Activated naive CD8-positive, alpha-beta T cell treated with anti-CD3 and anti-CD28 coated beads, Interleukin-2, amount 10 ng/mL, durations not matched to agents 7 days and 5 days (primary cell): ENCODE measurements at places on chromosomes 5 and 9.

GRCh38 chr5:38059876-38060275 lies 198.5 kb upstream of the EGFLAM start:
- H3K4me1 ChIP-seq, result no peaks in the 10 kb centered on the region
- H3K4me3 ChIP-seq, result no peak overlapping the region
- DNase-seq, result no peak
- H3K36me3 ChIP-seq, result no peaks in the 10 kb centered on the region
- no peak overlapping the region for H3K27ac ChIP-seq
- H3K27me3 ChIP-seq, result no peaks in the 10 kb centered on the region

- H3K27me3 ChIP-seq, result no peaks in the 10 kb centered on the region
- H3K27ac ChIP-seq, result peak overlapping the region; percentile 94
- H3K4me1 ChIP-seq, result peaks cover 54% of the 10 kb centered on the region
- peak overlapping the region; percentile 80 for H3K4me3 ChIP-seq
- peaks cover 6% of the 10 kb centered on the region for H3K36me3 ChIP-seq
These were observed 2.3 kb upstream of the SLC23A1 start for GRCh38 chr5:139385061-139386049.

DNA sequence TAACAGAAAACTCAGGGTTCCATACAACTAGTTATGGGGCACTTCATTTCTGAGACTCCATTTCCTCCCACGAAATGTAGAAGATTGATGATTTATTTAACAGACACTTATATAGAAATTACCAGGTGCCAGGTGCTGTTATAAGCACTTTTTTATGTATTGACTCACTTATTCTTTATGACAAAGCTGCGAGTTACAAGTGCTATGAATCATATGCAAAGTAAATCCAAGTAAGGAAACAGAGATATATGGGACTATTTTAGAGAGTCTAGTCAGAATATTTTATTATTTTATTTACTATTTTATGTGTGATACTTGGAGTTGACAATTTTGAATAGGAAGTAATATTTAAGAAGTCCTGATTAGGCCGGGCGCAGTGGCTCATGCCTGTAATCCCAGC lies 822.8 kb upstream of the C9orf72 start:
- DNase-seq, result no peak
- H3K27ac ChIP-seq, result no peak overlapping the region
- H3K36me3 ChIP-seq, result no peaks in the 10 kb centered on the region
- no peaks in the 10 kb centered on the region for H3K27me3 ChIP-seq

DNA sequence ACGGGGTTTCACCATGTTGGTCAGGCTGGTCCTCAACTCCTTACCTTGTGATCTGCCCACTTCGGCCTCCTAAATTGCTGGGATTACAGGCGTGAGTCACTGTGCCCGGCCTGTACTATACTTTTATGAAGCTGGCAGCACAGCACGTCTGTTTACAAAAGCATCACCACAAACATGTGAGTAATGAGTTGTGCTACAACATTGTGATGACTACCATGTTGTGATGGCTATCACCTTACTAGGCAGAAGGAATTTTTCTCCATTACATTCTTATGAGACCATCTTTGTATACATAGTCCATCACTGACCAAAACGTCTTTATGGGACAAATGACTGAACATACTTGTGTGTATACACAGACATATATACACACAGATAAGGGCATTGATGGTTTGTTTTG lies 1019.0 kb downstream of the CDH18 start:
- no peak overlapping the region for H3K27ac ChIP-seq
- no peaks in the 10 kb centered on the region for H3K27me3 ChIP-seq
- DNase-seq, result no peak
- H3K4me1 ChIP-seq, result no peaks in the 10 kb centered on the region

DNA sequence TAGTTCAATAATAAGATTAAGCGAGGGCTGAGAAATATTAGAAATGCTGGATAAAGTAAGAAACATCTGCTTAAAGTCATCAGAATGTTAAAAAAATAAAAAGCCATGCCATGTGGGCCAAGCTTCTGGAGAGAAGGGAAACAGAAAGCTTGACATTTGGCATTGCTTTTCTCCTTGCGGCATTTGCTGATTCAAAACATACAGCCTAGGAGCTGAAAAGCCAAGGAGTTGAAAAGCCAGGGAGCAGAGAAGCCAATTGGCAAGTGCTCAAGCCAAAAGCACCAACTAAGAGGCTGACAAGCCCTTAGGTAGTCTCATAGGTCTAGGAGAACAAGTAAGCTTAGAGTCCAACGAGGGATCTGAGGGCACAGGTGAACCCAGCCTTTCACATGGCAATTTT lies 754.3 kb downstream of the TLE4 start:
- no peaks in the 10 kb centered on the region for H3K4me1 ChIP-seq
- no peak for DNase-seq
- H3K4me3 ChIP-seq, result no peak overlapping the region

- no peaks in the 10 kb centered on the region for H3K36me3 ChIP-seq
- no peaks in the 10 kb centered on the region for H3K4me1 ChIP-seq
- no peak overlapping the region for H3K4me3 ChIP-seq
- DNase-seq, result no peak
These were observed 54.8 kb downstream of the SV2C start for GRCh38 chr5:76137887-76138542.

DNA sequence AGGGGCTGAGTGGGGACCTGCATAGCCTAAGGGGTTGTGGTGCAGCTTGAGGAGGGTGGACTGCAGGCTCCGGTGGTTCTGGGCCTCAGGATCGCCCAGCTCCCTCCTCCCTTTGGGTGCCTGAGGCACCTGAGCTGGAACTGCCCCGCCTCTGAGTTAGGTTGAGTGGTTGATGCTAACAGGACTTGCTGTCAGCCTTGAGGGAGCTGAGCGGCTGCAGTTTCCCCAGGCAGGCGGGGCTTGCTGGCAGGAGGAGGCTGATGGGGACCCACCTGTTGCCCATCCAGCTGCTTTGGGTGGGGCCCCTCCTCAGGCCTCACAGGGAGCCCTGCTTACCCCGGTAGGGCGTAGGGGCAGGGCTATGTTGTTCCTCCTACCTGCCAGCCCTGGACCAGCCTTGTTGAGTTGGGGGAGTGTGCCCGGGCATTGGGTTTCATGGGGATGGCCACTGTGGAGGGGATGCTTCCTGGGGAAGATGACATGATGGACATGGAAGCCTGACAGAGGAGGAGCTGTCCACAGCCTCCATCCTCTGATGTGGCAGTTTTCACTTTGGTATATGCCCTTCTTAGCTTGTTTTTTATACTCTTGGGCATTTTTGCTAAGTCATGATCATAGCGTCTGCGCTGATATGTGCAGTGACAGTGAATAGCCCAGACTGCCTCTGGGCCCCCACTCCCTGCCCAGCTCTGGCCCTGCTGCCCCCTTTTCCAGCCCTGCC lies 14.3 kb downstream of the WNK2 start:
- no peak overlapping the region for H3K27ac ChIP-seq
- H3K4me1 ChIP-seq, result no peaks in the 10 kb centered on the region
- peaks cover 9% of the 10 kb centered on the region for H3K27me3 ChIP-seq
- DNase-seq, result no peak
- no peaks in the 10 kb centered on the region for H3K36me3 ChIP-seq

- H3K4me3 ChIP-seq, result no peak overlapping the region
- no peaks in the 10 kb centered on the region for H3K36me3 ChIP-seq
- H3K27me3 ChIP-seq, result no peaks in the 10 kb centered on the region
- DNase-seq, result no peak
These were observed 201.9 kb downstream of the ZNF608 start for GRCh38 chr5:124544366-124545055.

- no peak overlapping the region for H3K27ac ChIP-seq
- no peak for DNase-seq
- H3K4me3 ChIP-seq, result no peak overlapping the region
- H3K4me1 ChIP-seq, result peaks cover 10% of the 10 kb centered on the region
- H3K27me3 ChIP-seq, result no peaks in the 10 kb centered on the region
These were observed 216.0 kb downstream of the NR3C1 start for GRCh38 chr5:143187495-143187894.

GRCh38 chr9:126454795-126455194 lies 128.2 kb downstream of the MVB12B start:
- no peak overlapping the region for H3K27ac ChIP-seq
- H3K27me3 ChIP-seq, result no peaks in the 10 kb centered on the region
- H3K4me1 ChIP-seq, result peaks cover 17% of the 10 kb centered on the region
- H3K4me3 ChIP-seq, result no peak overlapping the region
- peaks cover 8% of the 10 kb centered on the region for H3K36me3 ChIP-seq

- H3K36me3 ChIP-seq, result no peaks in the 10 kb centered on the region
- no peaks in the 10 kb centered on the region for H3K4me1 ChIP-seq
- H3K27ac ChIP-seq, result no peak overlapping the region
- H3K4me3 ChIP-seq, result no peak overlapping the region
- no peaks in the 10 kb centered on the region for H3K27me3 ChIP-seq
These were observed 126.7 kb upstream of the ZNF608 start for GRCh38 chr5:124873188-124873587.

DNA sequence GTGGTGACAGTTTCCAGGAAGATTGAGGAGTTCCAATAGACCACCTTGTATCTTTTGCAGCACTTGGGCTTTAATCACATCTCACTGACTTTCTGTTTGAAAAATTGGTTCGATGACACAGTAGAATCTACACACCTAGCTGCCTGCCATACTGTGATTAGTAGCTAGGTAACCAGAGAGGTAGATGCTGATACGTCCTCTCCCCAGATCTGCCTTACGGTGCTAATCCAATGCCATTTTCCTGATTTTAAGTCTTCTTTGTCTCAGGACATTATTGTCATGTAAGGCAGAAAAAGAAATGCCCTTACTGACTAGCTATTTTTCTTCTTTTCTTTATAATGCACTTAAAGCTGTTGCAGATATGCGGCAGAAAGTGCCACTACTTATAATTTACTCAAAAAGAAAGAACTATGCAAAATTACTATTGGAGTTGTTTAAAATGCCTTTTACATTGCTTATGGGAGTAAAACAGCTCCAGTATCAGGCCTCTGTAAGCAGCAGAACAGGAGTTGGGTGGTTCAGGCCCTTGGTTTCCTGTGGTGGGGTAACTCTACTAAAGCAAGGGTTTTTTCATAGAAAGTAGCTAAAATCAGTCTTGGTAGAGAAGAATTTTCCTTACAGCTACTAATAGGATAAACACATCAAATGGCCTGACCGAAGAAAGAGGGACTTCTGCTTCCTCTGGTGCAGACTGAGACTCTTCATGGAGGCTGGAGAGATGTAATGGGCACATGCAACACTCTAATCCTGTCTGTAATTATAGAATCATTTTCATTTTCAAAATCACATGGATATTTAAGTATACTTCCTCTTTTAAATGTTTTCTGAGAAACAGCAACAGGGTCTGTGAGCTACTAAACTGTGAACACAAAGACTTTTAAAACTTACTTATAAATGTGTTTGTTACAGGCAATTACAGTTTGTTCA lies 177.2 kb downstream of the MAPKAP1 start:
- H3K4me1 ChIP-seq, result peaks cover 31% of the 10 kb centered on the region
- no peak for DNase-seq
- H3K27ac ChIP-seq, result peak overlapping the region; percentile 82
- H3K4me3 ChIP-seq, result peak overlapping the region; percentile 40
- peaks cover 9% of the 10 kb centered on the region for H3K36me3 ChIP-seq
